HFF-Myc (cell line): ENCODE measurements at places on chromosomes 12 and 14.

- no peak for DNase-seq
Measured at GRCh38 chr12:39239490-39240486, 203.1 kb downstream of the KIF21A start.

GRCh38 chr14:92922883-92923743 is at the start of gene CHGA:
CHGA (plus strand) TSS chr14:92923150; CDS start chr14:92923360, 210 bp downstream.
- DNase-seq = no peak

- DNase-seq = no peak
Measured at GRCh38 chr12:132270969-132271754, 58.2 kb downstream of the GALNT9 start.

GRCh38 chr14:73747379-73748211 is 33.4 kb upstream of the PNMA1 start:
- DNase-seq = no peak

- no peak for DNase-seq
Measured at GRCh38 chr12:45398552-45398951, 182.7 kb downstream of the ANO6 start.

- DNase-seq = no peak
Measured at GRCh38 chr12:131402781-131403396, 308.0 kb upstream of the SFSWAP start.
